ENCODE measurements at places on chromosomes 3 and 15.

DNA sequence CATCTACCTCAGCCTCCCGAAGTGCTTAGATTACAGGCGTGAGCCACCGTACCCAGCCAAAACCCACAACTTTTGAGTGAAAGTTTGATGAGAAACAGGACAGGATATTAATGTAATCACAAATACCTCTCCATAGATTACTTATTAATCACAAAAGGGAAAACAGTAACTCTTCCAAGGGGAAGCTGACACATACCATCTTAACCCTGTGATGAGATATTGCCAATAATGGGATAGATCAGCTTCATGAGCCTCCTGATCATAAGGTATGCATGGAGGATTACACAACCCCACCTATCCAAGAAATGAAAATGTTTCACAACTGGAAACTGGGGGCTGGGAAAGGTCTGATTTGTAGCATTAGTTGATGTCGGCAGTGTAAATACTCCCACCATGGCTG, 131.5 kb downstream of the FRMD4B start:
- no peak for DNase-seq

DNA sequence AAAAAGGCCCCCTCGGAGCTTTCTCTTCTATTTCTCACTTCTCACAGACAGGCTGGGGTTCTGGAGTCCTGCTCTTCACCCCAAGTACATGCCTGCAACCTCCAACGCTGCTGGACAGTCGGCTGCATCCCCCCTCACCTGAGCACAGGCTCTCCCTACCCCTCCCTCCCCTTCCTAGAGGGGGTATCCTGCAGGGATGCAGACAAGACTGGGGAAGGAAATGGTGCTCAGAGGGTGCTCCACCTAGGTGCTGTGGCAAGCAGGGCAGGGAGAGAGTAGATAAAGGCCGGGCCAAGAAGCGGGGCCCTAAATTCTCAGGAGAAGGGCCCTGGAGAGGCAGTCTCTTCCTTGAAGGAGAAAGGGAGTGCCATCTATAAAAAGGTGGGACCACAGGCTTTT, 7.0 kb upstream of the STRA6 start:
- DNase-seq = no peak

GRCh38 chr15:51341366-51342226, at the start of gene GLDN:
Gene GLDN, plus strand, starts transcription at chr15:51341655. Its CDS starts 30 bp downstream, at chr15:51341685.
- DNase-seq = no peak

DNA sequence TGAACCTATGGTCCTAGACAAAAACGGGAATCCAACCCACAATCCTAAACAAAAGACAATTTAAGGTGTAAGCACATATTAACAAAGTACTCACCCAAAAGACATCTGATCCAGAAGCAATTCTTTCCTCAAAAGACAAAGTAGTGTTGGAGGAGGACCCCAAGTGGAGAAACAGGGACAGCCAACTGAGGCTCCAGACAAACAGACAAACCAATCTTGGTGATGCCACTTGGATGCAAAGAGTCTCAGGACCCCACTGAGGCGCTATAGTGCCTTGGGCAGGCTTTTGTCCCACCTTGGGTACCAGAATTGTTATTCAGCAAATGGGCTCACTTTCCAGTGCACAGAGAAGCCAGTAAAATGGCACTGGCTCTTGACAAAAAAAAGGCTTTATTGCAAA, 613.8 kb downstream of the DIPK2A start:
- DNase-seq = no peak

DNA sequence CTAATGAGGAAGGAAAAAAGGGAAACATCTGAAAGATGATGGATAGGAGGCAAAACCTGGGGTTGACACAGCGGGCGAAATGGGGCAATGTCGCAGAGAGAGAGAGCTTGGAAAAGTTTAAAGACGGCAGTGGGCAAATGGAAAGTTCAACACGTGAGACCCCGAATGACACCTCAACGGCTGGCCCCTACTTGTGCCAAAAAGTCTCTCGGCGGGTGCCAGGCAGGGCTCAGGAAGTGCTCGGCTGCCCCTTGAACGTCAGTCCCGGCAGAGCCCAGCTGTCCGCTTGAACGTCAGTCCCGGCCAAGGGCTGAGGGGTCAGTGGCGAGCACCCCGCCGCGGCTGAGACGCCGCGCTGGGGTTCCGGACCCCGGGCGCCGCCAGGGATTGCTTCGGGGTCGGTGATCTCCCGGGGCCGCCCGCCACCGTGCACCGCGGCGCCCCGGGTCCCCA, 658 bp downstream of the EOGT start:
- peak; percentile 20 for DNase-seq
